ENCODE measurements at places on chromosomes 1 and 21. TPM values are rescaled to one million over a fixed set of nuclear protein-coding genes. Genes with fewer than 3 reads are reported as not detected.

Gene RGL1
- total RNA-seq: 2.8 TPM

Gene SLC25A44
- total RNA-seq: 27.7 TPM

Gene BNIPL
- total RNA-seq: 1.2 TPM

Gene IVL
- total RNA-seq: not detected

Gene UBE2Q1
- 122 TPM for total RNA-seq

Gene JAM2
- total RNA-seq: 0.33 TPM

Gene CRP
- not detected for total RNA-seq

Gene SLC45A1
- 0.25 TPM for total RNA-seq

Gene NCAM2
- total RNA-seq: not detected

Gene MUL1
- 21.0 TPM for total RNA-seq

Gene TMEM79
- total RNA-seq: 8.9 TPM

Gene FCRL5
- not detected for total RNA-seq

Gene ATAD3C
- total RNA-seq: 1.4 TPM

GRCh38 chr1:84510668-84511067, 4.3 kb upstream of the GNG5 start:
- H3K4me3 ChIP-seq: no peak overlapping the region
- no peak for DNase-seq
- H3K4me1 ChIP-seq: peaks cover 9% of the 10 kb centered on the region
- H3K27me3 ChIP-seq: no peaks in the 10 kb centered on the region

GRCh38 chr1:210565306-210565705, 236.6 kb downstream of the HHAT start:
- H3K4me1 ChIP-seq: no peaks in the 10 kb centered on the region
- no peaks in the 10 kb centered on the region for H3K36me3 ChIP-seq
- H3K4me3 ChIP-seq: no peak overlapping the region
- H3K27me3 ChIP-seq: no peaks in the 10 kb centered on the region
- H3K27ac ChIP-seq: no peak overlapping the region

- no peak overlapping the region for H3K4me3 ChIP-seq
- H3K36me3 ChIP-seq: peaks cover 47% of the 10 kb centered on the region
- peaks cover 56% of the 10 kb centered on the region for H3K4me1 ChIP-seq
Measured at GRCh38 chr1:21278208-21278859, 11.9 kb downstream of the ECE1 start.

DNA sequence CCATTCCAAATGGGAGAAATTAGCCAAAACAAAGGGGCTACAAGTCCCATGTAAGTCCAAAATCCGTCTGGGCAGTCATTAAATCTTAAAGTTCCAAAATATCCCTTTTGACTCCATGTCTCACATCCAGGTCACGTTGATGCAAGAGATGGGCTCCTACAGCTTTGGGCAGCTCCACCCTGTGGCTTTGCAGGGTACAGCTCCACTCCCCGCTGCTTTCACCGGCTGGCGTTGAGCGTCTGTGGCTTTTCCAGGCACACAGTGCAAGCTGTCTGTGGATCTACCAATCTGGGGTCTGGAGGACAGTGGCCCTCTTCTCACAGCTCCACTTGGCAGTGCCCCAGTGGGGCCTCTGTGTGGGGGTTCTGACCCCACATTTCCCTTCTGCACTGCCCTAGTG, 130.2 kb downstream of the TPR start:
- no peaks in the 10 kb centered on the region for H3K36me3 ChIP-seq
- H3K27ac ChIP-seq: no peak overlapping the region
- DNase-seq: no peak
- H3K4me3 ChIP-seq: no peak overlapping the region

- peaks cover 15% of the 10 kb centered on the region for H3K27me3 ChIP-seq
- DNase-seq: no peak
- no peaks in the 10 kb centered on the region for H3K4me1 ChIP-seq
- no peak overlapping the region for H3K4me3 ChIP-seq
Measured at GRCh38 chr1:11358984-11359383, 86.0 kb downstream of the UBIAD1 start.

DNA sequence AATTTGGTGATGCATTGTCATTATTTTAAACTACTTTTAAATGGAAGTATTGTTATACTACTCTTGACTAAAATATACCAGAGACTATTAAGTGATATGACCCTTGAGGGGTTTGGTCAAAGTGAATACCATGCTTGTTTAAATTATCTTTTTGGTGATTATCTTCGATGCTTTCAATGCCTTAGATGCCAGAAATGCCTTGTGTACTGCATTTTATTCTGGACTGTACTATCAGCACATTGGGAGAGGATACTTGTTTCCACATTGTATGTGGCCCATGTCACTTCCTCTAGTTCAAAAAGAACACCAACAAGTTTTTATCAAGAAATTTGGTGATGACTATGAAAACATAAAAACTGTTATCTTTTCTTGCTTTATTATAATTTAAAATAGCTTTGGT, 16.3 kb downstream of the MAP3K7CL start:
- no peak overlapping the region for H3K4me3 ChIP-seq
- H3K36me3 ChIP-seq: no peaks in the 10 kb centered on the region
- H3K4me1 ChIP-seq: peaks cover 12% of the 10 kb centered on the region
- no peaks in the 10 kb centered on the region for H3K27me3 ChIP-seq

DNA sequence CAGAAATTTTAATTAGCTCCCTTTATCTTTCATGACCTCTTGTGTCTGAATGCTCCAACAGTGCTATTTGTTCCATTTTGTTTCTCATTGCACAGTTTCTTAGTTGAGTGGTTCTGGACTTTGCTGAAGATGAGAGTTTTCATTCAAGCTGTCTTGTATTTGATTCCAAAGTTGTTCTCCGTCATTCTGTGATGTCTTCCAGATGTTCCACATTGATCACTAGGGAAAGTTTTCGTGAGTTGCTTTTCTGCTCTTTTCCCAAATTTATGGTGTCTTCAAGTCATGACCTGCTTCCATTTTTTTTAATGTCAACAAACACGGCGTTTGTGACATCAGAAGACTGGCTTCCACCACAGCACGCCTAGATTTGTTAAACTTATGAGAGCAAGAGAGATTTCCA, 575.5 kb downstream of the MRPL39 start:
- no peaks in the 10 kb centered on the region for H3K27me3 ChIP-seq
- H3K36me3 ChIP-seq: no peaks in the 10 kb centered on the region
- no peak for DNase-seq
- no peaks in the 10 kb centered on the region for H3K4me1 ChIP-seq
- no peak overlapping the region for H3K27ac ChIP-seq

DNA sequence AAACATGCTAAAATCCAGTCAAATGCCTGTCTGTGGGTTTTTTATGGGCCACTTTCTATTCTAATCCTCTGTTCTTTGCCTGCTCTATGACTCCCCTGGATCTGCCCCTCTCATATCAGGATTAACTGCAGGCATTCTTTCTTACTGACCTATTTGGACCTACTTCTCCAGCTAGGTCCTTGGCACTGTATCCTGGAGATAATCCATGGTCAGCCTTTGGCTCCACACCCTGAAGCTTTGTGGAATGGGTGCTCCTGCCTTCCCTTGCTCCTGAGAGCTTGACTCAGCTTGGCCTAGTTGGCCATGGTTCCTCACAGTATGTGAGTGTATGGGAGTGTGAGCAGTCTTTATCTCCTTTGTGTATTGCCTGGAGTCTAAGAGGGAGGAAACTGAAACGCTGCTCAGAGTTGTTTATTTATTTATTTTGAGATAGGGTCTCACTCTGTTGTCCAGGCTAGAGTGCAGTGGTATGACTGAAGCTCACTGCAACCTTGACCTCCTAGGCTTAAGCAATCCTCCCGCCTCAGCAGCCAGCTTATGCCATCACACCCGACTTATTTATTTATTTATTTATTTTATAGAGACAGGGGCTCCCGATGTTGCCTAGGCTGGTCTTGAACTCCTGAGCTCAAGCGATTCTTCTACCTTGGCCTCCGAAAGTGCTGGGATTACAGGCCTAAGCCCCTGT, 28.7 kb upstream of the CDC14A start:
- no peak overlapping the region for H3K4me3 ChIP-seq
- peaks cover 9% of the 10 kb centered on the region for H3K4me1 ChIP-seq
- peaks cover 6% of the 10 kb centered on the region for H3K36me3 ChIP-seq
- DNase-seq: no peak
- no peak overlapping the region for H3K27ac ChIP-seq

GRCh38 chr1:230280906-230281413, 145.2 kb downstream of the PGBD5 start:
- H3K27ac ChIP-seq: no peak overlapping the region
- H3K27me3 ChIP-seq: no peaks in the 10 kb centered on the region
- H3K4me3 ChIP-seq: no peak overlapping the region
- DNase-seq: no peak

GRCh38 chr1:204863730-204864129, 6.9 kb upstream of the NFASC start:
- H3K4me1 ChIP-seq: no peaks in the 10 kb centered on the region
- no peak overlapping the region for H3K4me3 ChIP-seq
- no peak for DNase-seq
- H3K27me3 ChIP-seq: peaks cover 35% of the 10 kb centered on the region

DNA sequence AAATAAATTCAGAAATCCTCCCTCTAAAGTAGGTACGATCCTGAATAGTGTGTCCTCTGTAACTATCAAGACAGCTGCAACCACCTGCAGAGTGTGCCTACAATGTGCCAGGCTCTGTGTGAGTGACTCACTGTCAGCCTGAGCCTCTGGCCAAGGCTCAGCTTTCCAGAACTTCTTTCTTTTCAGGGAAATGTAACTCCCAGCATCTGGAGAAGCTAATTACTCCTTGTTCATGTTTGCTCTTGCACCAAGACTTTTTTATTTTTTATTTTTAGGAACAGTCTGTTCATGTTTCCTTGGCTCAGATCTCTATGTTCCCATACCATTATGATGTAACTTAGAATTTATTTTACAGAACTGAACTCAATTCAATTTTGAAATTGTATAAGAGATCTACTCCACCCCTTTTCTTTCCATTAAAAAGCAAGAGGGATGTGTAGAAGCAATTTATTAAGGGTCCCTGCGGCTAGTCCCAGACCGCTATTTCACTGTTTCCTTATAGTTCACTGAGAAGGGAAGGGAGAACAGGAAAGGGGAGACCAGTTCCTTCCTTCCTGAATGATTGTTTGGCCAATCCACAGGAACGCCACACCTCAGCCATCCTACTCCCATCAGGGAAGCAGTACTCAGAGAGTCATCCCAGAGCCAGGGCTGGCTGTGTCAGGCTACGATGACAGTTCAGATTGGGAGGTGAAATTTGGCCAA, 112.4 kb upstream of the ZNF648 start:
- peaks cover 17% of the 10 kb centered on the region for H3K27me3 ChIP-seq
- H3K4me3 ChIP-seq: no peak overlapping the region

GRCh38 chr1:222627232-222627631, 9.3 kb downstream of the MIA3 start:
- peaks cover 38% of the 10 kb centered on the region for H3K36me3 ChIP-seq
- DNase-seq: no peak
- H3K4me3 ChIP-seq: no peak overlapping the region
- H3K27me3 ChIP-seq: no peaks in the 10 kb centered on the region

DNA sequence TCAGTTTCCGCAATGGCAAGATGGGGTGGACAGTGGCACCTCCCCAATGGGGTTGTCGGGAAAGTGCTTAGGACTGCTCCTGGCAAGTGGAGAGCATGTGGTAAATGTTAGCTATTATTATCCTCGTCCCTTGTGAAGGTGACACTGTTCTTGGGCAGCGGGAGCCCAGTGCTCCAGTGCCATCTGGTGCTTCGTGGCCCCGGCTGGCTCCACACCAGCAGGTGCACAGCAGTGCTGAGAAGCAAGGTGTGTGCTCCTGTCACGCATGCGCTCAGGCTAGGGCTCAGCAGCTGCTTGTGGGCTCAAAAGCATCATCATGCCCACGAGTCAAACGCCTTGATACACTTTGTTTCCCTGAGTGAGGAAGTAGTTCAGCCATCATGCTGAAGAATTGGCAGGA, 24.9 kb upstream of the KCNC4 start:
- no peaks in the 10 kb centered on the region for H3K36me3 ChIP-seq
- no peak for DNase-seq
- no peak overlapping the region for H3K27ac ChIP-seq
- no peaks in the 10 kb centered on the region for H3K4me1 ChIP-seq
- H3K4me3 ChIP-seq: no peak overlapping the region

DNA sequence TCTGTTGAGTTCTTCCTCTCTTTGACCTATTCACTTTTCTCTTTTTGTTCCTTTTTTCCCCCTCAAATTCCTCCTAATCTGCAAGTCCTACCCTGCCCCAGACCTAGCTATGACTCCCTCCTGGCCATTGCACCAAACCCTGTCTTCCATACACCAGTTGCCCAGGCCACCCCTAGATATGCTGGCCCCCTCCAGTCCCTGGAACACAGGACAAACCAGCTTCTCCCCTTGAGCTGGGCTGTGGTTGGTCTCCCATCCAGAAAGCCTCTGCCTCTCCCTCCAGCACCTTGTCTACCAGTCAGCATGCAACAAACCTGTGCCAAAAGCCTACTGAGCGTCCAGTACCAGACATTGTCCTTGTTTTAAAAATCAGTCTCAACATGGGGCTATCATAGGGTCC, 59.4 kb downstream of the ELK4 start:
- no peak overlapping the region for H3K4me3 ChIP-seq
- H3K4me1 ChIP-seq: peaks cover 4% of the 10 kb centered on the region
- peaks cover 40% of the 10 kb centered on the region for H3K27me3 ChIP-seq
- H3K36me3 ChIP-seq: no peaks in the 10 kb centered on the region

- no peak overlapping the region for H3K27ac ChIP-seq
- H3K27me3 ChIP-seq: no peaks in the 10 kb centered on the region
- DNase-seq: peak; percentile 90
- no peak overlapping the region for H3K4me3 ChIP-seq
- H3K4me1 ChIP-seq: peaks cover 6% of the 10 kb centered on the region
Measured at GRCh38 chr1:145978854-145979745, 14.6 kb downstream of the POLR3GL start.

- H3K27me3 ChIP-seq: peaks cover 12% of the 10 kb centered on the region
- no peak for DNase-seq
- H3K4me1 ChIP-seq: no peaks in the 10 kb centered on the region
- H3K4me3 ChIP-seq: no peak overlapping the region
- H3K27ac ChIP-seq: no peak overlapping the region
Measured at GRCh38 chr1:111099289-111099688, 40.6 kb downstream of the DRAM2 start.

- H3K27ac ChIP-seq: peak overlapping the region; percentile 97
- H3K4me3 ChIP-seq: peak overlapping the region; percentile 76
- H3K4me1 ChIP-seq: peaks cover 49% of the 10 kb centered on the region
- no peaks in the 10 kb centered on the region for H3K36me3 ChIP-seq
- no peak for DNase-seq
Measured at GRCh38 chr1:207883104-207883651, 27.7 kb downstream of the CD34 start.

DNA sequence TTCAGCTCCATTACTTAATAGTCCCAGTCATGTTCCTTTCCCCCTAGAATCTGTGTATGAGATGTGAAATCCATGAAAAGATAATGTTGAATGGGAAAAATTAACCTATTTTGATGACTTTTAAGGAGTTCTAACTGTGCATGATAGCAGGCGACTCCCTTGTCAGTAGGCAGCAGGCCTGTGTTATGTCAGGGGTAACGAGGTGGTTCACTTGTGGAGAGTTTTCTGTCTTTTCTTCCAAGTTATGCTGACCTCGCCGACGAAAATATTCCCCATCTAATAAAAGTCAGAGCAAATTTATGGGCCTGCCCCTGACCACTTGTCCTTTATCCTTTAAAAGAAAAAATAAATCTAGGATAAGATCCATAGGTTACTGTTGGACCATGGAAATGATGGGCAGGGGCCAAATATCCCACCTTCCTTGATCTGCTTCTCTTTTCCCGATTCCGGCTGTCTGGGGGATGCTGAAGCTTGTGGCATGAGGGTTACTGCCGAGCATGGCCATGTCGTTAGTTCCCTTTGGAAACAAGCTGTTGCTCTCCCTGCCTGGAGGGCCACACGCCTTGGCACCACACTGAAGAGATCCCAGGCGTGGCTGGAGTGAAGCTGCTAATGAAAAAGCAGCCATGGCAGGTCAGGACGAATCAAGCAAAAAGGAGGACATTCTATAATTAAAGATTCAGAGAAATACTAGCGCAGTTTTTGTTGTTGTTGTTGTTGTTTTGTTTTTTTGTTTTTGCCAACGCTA, 93.8 kb downstream of the ROR1 start:
- H3K4me1 ChIP-seq: no peaks in the 10 kb centered on the region
- DNase-seq: no peak
- no peak overlapping the region for H3K27ac ChIP-seq
- H3K36me3 ChIP-seq: no peaks in the 10 kb centered on the region
- H3K27me3 ChIP-seq: peaks cover 7% of the 10 kb centered on the region
- no peak overlapping the region for H3K4me3 ChIP-seq

Data from activated CD4-positive, alpha-beta memory T cell treated with anti-CD3 and anti-CD28 coated beads, Interleukin-2, amount 10 ng/mL, durations not matched to agents 7 days and 5 days (primary cell).